T-cell (primary cell): ENCODE measurements at places on chromosomes 16 and 17. TPM values are rescaled to one million over a fixed set of nuclear protein-coding genes. Genes with fewer than 3 reads are reported as not detected.

DNA sequence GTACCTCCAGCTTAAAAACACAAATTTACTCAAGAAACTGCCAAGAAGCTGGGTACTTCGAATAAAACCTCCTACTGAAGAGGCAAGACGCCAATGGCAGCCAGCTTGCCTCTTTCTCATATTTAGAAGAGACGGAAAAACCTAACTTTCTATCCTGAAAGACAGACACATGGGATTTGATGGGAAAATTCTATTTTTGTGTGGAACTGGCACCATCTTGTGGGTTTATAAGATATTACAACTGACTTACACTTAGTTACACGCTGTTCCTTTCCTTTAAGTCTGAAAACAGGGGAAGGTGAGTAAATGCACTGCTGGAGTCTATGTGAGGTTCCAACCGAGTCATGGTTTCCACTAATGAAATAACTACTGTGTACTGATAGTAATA, 10.3 kb downstream of the ZNF18 start:
- H3K36me3 ChIP-seq, result peaks cover 72% of the 10 kb centered on the region
- no peaks in the 10 kb centered on the region for H3K4me1 ChIP-seq
- no peaks in the 10 kb centered on the region for H3K27me3 ChIP-seq

DNA sequence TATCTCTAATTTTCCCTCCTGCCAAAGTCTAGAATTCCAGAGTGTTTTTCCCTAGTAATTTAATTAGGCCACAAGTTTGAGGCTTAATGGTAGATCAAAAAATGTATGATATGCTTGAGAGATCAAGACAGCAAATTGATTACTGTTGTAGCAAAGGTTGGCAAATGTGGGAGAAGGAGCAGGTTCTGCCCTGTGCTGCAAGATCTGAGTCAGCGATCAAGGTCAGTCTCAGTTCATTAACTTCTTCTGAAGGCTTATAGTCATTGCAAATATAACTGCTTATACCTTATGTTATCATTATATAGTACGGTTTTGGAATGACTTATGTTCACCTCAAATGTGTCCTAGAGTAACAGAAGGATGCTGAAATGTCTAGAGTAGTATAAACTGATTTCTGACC, 231.1 kb upstream of the TBX2 start:
- no peak overlapping the region for H3K4me3 ChIP-seq
- no peaks in the 10 kb centered on the region for H3K4me1 ChIP-seq
- H3K27me3 ChIP-seq, result no peaks in the 10 kb centered on the region
- peaks cover 4% of the 10 kb centered on the region for H3K36me3 ChIP-seq
- H3K27ac ChIP-seq, result no peak overlapping the region
- DNase-seq, result no peak

DNA sequence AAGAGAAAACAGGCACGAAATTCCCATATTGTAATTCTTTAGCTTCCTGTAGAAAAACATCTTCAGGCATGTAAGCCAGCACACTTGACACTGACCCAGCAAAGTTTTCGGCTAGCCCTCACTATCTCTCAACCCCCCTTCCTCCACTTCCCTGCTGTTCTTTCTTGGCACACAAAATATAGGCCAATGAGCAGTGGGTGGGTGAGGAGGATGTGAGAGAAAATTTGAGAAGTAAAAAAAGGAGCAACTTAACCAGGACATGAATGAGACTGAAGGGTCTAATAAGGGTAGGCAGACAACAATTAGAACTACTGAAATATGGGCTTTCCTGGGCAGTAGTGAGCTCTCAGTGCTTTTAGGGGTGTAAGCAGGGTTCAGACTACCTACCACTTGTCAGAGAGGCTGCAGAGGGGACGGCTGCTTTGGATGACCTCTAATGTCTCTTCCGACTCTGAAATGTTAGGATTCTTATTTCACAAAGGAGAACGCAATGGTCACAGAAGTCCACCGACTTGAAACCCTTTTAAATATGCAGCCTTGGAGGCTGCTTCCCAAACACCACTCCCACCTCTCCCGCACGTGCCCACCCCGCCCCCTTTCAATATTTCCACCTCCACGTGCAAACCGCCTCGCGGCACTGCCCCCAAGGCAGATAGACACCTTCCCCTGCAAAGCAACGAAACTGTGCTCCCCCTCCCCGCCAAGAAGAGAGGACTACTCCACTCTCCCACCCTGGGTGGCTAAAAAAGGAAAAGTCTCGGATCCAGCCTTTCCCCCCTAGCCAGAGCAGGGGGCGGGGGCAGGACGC, 889 bp downstream of the MBTD1 start:
- H3K27me3 ChIP-seq, result no peaks in the 10 kb centered on the region
- no peak for DNase-seq
- H3K36me3 ChIP-seq, result no peaks in the 10 kb centered on the region
- peaks cover 29% of the 10 kb centered on the region for H3K4me1 ChIP-seq

DNA sequence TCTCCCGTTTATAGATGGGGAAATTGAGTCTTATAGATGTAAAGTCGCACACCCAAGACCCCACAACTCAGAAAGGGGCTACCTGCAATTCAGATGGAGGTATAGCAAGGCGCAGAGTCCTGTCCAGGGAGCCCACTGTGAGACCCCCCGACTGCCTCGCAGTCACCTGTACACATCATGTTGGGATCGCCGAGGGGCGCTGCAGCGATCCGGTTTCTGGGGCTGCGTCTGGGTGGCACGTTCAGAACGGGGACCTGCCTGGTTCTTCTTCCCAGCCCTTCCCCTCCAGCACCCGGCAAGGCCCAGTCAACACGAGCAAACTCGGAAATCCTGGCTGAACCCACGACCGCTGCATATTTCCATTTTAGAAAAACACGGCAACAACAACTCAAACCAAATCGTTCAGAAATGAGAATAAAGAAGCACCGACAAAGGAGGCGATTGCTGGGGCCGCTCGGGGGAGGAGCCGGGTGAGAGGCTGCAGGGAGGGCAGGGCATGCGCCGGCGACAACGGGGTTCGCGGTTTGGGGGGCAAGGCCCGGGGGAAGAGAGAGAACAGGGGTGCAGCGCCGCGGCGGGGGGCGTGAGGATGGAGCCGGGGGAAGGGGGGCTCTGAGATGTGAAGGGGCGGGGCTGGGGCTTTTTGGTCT, 643 bp downstream of the HSDL1 start:
- DNase-seq, result peak; percentile 37
- peak overlapping the region; percentile 71 for H3K4me3 ChIP-seq
- H3K4me1 ChIP-seq, result peaks cover 18% of the 10 kb centered on the region
- no peaks in the 10 kb centered on the region for H3K36me3 ChIP-seq
- no peak overlapping the region for H3K27ac ChIP-seq

GRCh38 chr16:473046-474043, 47.9 kb downstream of the RAB11FIP3 start:
- no peak overlapping the region for H3K4me3 ChIP-seq
- H3K36me3 ChIP-seq, result peaks cover 14% of the 10 kb centered on the region
- H3K4me1 ChIP-seq, result no peaks in the 10 kb centered on the region
- H3K27ac ChIP-seq, result no peak overlapping the region
- H3K27me3 ChIP-seq, result no peaks in the 10 kb centered on the region

GRCh38 chr17:79125503-79125902, 50.9 kb downstream of the ENGASE start:
- no peaks in the 10 kb centered on the region for H3K4me1 ChIP-seq
- no peaks in the 10 kb centered on the region for H3K27me3 ChIP-seq
- no peak overlapping the region for H3K27ac ChIP-seq
- no peak overlapping the region for H3K4me3 ChIP-seq
- DNase-seq, result no peak
- no peaks in the 10 kb centered on the region for H3K36me3 ChIP-seq

DNA sequence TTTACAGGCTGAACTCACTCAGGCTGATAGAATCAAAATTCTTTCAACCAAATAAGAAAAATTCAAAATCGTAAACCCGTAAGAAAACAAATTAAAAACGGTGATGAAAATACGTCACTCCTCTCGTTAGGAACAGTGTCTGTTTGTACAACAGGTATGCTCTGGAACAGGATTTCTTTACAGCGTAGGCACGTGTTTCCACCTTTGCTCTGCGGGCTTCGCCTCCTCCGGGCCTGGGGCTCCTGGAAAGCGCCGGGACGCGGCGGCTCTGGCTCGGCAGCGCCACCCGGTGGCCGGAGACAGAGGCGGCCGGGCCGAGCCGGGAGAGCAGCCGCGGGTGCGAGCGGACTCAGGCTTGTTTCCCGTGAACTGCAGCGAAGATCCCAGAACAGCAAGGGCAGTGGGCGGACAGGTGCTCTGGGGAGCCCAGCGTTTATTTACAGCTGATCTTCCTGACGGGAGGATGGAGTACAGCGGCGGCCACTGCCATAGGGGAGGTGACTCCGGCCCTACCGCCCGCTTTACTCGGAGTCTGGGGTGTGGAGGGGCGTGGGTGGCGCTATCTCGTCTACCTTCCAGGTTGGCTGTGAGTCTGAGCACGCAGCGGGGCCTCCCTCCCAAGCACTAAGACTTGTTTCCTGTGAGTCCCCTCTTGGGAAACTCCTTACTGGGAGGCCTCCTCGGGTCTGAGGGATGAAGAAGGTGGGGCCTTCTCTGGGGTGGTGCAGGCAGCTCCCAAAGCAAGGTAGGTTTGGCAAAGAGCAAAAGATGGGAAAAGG, 40.5 kb upstream of the ATP2A3 start:
- peaks cover 18% of the 10 kb centered on the region for H3K36me3 ChIP-seq
- peak; percentile 19 for DNase-seq
- no peak overlapping the region for H3K4me3 ChIP-seq
- no peaks in the 10 kb centered on the region for H3K27me3 ChIP-seq

DNA sequence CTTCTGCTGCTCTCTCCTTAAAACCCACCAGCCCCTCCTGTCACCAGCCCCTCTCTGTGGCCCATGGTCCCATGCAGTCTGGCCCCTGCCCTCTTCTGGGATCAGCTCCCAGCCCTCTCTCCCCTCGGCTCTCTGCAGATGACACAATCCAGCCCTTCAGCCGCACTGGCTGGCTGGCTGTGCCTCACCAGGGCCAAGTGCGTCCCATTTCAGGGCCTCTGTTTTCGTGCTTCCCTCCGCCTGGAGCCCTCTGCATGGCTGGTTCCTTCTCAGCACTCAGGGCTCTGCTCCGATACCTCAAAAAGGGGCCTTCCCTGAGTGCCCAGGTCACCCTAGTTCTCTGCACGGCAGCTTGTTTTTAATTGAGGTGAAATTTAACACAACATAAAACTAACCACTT, 124.3 kb downstream of the SOCS1 start:
- no peak overlapping the region for H3K4me3 ChIP-seq
- no peak for DNase-seq
- H3K36me3 ChIP-seq, result no peaks in the 10 kb centered on the region

- H3K36me3 ChIP-seq, result no peaks in the 10 kb centered on the region
- H3K4me1 ChIP-seq, result no peaks in the 10 kb centered on the region
- H3K27ac ChIP-seq, result no peak overlapping the region
Measured at GRCh38 chr17:9768381-9768934, 22.9 kb downstream of the DHRS7C start.

GRCh38 chr17:5516060-5516792, 29.9 kb downstream of the MIS12 start:
- no peak for DNase-seq
- peaks cover 51% of the 10 kb centered on the region for H3K36me3 ChIP-seq
- no peak overlapping the region for H3K4me3 ChIP-seq
- H3K4me1 ChIP-seq, result peaks cover 36% of the 10 kb centered on the region
- no peak overlapping the region for H3K27ac ChIP-seq

DNA sequence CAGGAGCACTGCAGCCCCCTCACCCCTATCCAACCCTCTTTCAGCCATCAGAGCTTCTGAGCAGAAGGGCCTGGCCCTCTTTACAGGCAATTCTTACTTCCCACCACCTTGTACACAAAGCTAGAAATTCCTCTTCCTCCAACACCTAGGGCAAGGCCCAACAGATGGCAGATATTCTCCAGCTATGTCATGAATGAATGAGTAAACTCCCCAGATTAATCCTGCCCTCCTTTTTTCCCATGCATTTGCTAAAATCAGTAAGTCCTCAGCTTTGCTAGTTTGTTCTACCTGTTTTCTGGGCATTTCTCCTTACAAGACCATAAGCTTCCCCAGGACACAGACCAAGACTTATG, 20.4 kb upstream of the MRPS23 start:
- H3K27me3 ChIP-seq, result no peaks in the 10 kb centered on the region
- H3K4me1 ChIP-seq, result peaks cover 5% of the 10 kb centered on the region
- DNase-seq, result no peak
- no peaks in the 10 kb centered on the region for H3K36me3 ChIP-seq
- no peak overlapping the region for H3K4me3 ChIP-seq
- no peak overlapping the region for H3K27ac ChIP-seq

DNA sequence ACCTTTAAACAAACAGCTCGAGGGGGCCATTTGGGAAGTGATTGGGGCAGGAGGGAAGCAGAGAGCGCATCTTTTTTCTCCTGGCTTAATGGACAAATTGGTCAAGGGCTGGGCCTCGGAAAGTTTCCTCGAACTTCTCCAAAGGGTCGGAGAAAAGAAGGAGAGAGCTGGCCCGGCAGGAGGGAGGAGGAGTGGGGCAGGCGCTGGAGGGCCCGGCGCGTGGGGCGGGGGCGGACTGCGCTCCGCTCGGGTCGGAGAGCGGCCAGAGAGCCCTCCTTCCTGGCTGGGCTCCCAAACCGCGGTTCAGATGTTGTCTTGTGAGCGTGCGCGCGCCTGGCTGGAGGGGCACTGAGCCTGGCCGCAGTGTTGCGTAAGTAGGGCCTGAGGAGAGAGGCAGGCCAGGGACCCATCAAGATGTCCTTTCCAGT, 1.2 kb downstream of the MMP2 start:
- H3K27ac ChIP-seq, result no peak overlapping the region
- no peak overlapping the region for H3K4me3 ChIP-seq
- no peak for DNase-seq
- H3K36me3 ChIP-seq, result no peaks in the 10 kb centered on the region
- H3K27me3 ChIP-seq, result peaks cover 4% of the 10 kb centered on the region

- H3K27ac ChIP-seq, result no peak overlapping the region
- no peaks in the 10 kb centered on the region for H3K36me3 ChIP-seq
- H3K4me1 ChIP-seq, result no peaks in the 10 kb centered on the region
- H3K4me3 ChIP-seq, result no peak overlapping the region
- DNase-seq, result no peak
Measured at GRCh38 chr16:50390371-50390771, 21.6 kb upstream of the BRD7 start.

- no peak overlapping the region for H3K4me3 ChIP-seq
- no peak overlapping the region for H3K27ac ChIP-seq
- H3K4me1 ChIP-seq, result no peaks in the 10 kb centered on the region
- no peak for DNase-seq
- H3K36me3 ChIP-seq, result no peaks in the 10 kb centered on the region
- H3K27me3 ChIP-seq, result peaks cover 3% of the 10 kb centered on the region
Measured at GRCh38 chr17:37824534-37825485, 80.0 kb upstream of the HNF1B start.

NLRC3 gene
- total RNA-seq, result 89.3 TPM

SLC52A1 gene
- 0.62 TPM for total RNA-seq

KRT20 gene
- not detected for total RNA-seq

SMCR8 gene
- total RNA-seq, result 43.7 TPM

KRTAP17-1 gene
- total RNA-seq, result not detected

STH gene
- not detected for total RNA-seq
